ENCODE measurements at places on chromosomes 6 and 20. TPM values are rescaled to one million over a fixed set of nuclear protein-coding genes. Genes with fewer than 3 reads are reported as not detected.

- no peak for DNase-seq
These were observed 83.6 kb downstream of the TMEM170B start for GRCh38 chr6:11621119-11621518.

- DNase-seq: no peak
These were observed 16.1 kb upstream of the THBD start for GRCh38 chr20:23065266-23066201.

- DNase-seq: no peak
These were observed 25.8 kb downstream of the MAP7 start for GRCh38 chr6:136524339-136524935.

DNA sequence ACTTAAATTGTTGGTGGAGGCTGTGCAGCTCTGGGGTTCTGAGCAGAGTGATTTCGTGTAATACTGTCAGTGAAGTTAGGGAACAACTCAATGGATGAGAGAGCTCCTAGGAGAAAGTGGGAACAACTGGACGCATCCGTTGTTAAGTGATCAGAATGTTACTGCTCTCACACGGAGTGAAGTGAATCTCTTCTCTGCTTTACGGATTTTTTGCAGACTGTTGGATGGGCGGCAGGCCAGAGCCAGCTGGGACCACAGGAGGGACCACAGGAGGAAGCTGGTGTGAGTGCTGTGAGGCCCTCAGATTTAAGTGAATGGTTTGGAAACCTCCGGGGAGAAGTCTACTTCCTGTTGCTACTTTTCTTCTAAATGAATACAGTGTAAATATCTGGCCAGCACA lies 23.7 kb upstream of the PPP1R14C start:
- no peak for DNase-seq

DNA sequence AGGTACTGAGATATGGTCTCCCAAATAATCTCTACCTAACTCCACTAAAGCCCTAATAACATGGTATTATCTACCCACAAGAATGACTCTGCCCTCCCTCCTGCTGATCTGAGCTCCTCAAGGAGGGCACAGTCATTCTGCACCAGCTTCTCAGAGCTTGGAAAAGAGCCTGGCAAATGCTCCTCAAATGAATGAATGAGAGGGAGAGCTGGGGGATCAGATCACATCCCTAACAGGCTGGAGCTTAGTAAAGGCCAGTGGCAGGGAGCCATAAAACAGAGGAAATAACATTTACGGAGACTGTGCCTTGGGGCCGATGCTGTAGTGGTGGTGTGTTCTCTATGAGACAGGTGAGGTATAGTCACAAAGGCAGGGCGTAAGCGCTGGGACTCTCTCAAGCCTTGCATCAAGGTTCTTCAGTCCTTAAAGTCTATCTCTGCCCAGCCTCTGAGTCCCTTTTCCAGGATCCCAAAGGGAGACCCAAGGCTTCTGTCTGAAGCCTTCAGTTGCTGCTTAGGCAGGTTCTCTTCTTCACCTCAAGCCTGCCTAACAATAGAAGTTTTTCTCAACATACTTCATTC lies 7.2 kb upstream of the NNAT start:
- no peak for DNase-seq

DNA sequence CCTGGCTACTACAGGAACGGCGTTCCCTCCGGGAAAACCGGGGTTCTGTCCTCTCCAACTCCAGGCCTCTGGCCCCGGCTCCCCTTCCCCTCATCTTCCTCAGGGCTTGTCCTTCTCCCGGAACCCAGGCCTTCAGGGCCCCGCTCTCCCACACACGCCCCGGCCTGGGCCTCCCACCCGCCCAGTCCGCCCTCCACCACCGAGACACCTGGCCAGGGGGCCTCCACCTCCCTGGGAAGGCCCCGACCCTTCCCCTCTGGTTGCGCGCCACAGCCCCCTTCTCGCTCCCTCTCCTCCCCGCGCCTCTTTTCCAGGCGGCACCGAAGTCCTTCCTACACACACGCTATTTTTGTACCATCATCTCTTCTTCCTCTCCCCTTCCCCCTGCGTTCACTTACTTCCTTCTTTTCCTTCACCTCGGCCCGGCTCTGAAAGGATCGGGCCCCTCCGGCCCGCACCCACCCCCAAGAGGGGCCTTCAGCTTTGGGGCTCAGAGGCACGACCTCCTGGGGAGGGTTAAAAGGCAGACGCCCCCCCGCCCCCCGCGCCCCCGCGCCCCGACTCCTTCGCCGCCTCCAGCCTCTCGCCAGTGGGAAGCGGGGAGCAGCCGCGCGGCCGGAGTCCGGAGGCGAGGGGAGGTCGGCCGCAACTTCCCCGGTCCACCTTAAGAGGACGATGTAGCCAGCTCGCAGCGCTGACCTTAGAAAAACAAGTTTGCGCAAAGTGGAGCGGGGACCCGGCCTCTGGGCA lies 1.3 kb upstream of the SIRPA start:
- DNase-seq: peak; percentile 50

GRCh38 chr6:31308845-31309175 lies 36.9 kb upstream of the HLA-C start:
- DNase-seq: no peak

- DNase-seq: no peak
These were observed 61.8 kb downstream of the TULP4 start for GRCh38 chr6:158374020-158374419.

DNA sequence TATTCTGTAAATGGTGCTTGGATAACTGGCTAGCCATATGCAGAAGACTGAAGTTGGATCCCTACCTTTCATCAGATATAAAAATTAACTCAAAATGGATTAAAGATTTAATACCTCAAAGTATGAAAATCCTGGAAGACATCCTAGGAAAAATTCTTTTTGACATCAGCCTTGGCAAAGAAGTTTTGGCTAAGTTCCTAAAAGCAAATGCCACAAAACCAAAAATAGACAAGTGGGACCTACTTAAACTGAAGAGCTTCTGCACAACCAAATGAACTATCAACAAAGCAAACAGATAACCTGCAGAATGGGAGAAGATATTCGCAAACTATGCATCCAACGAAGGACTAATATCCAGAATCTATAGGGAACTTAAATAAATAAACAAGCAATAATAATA lies 60.3 kb upstream of the RIPPLY2 start:
- no peak for DNase-seq

GRCh38 chr20:54524849-54525248 lies 49.5 kb downstream of the DOK5 start:
- no peak for DNase-seq

DNA sequence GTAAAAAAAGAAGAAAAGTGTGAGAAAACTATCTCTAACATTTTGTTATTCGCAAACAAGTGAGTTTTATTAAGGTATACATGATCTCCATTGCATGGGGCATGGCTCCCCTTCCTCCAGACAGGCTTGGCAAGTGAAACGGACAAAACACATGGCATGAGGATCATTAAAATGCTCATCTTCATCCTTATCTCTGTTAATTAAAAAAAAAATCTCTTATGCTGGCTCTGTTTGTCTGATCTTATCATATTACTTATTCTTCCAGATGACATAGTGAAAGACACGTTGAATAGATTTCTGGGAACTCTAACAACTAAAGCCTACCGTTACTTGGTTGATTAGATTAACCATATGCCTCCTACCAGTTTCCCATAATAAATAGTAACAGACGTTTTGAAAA lies 89.4 kb downstream of the CLVS2 start:
- DNase-seq: no peak

GRCh38 chr20:1242530-1242929 lies 16.7 kb downstream of the RAD21L1 start:
- no peak for DNase-seq

GRCh38 chr6:74671558-74672025 lies 534.3 kb downstream of the COL12A1 start:
- no peak for DNase-seq

DNA sequence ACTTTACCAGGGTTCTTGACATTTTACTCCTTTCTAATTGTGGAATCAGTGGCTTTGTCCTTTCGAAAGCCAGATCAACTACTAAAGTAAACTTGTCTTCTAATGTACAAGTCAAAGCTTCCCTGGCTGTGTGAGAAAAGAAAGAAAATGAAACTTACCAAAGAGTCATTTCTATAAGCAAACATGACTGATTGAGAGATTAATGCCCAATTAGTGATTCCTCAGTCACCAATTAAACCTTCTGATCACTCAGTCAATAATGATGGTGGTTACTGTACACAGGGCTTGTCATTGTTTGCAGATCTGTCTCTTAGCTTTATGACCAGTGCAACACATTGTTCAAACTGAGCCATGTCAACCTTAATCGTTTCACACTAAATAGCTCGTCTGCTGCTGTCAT lies 1168.4 kb upstream of the CITED2 start:
- DNase-seq: no peak

GRCh38 chr6:18276610-18277236 lies 12.4 kb upstream of the DEK start:
- no peak for DNase-seq

- DNase-seq: no peak
These were observed 10.3 kb upstream of the SNHG17 start for GRCh38 chr20:38445381-38445796.

The TTLL9 gene
- 0.14 TPM for total RNA-seq

The SOX18 gene
- total RNA-seq: 9.1 TPM

The C6orf15 gene
- total RNA-seq: not detected

The C6orf141 gene
- 11.6 TPM for total RNA-seq

The PSORS1C2 gene
- total RNA-seq: not detected

The ZSCAN23 gene
- 2.2 TPM for total RNA-seq

The PLEKHG1 gene
- total RNA-seq: 30.9 TPM
